ENCODE measurements at places on chromosomes 3 and 15. TPM values are rescaled to one million over a fixed set of nuclear protein-coding genes. Genes with fewer than 3 reads are reported as not detected.

The SMCO1 gene
- total RNA-seq = not detected

- no peak for DNase-seq
Observed at GRCh38 chr15:74547616-74548015, 6.6 kb downstream of the ARID3B start.

The GATA2 gene
- 4.6 TPM for total RNA-seq

- DNase-seq = no peak
Observed at GRCh38 chr3:142726017-142726416, 2.2 kb downstream of the TRPC1 start.

DNA sequence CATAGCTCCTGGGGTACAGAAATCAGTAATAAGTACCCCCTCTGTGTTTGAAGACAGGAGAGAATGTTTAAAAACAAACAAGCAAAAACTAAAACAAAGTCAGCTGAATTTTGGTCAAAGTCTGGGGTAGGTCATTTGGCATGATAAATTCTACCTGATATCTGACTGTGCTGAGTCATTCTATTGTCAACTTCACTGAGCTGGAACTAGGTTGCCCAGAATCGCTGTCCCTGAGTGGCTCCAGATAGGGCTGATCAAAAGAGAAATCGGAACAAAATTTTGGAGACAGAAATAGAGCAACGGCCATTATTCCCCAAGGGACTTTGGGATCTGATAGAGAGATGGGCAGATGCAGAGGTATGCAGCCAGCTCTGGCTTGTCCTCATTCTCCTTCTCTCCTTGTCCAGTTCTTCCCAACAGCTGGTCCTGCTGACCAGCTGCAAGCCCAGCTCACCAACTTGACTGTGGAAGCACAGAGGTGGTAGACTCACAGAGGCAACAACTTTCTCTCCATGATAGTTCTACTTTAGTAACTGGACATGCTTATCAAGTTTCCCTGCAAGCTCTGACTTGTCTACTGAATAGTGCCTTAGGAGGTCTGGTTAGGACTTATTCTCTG lies 57.3 kb upstream of the MYRIP start:
- DNase-seq = no peak

Data from T-cell (primary cell).